ENCODE measurements at places on chromosomes 4 and X.

GRCh38 chrX:10597871-10598270, 22.5 kb downstream of the MID1 start:
- DNase-seq = no peak

- no peak for DNase-seq
Measured at GRCh38 chrX:24148535-24149350, 786 bp upstream of the ZFX start.

DNA sequence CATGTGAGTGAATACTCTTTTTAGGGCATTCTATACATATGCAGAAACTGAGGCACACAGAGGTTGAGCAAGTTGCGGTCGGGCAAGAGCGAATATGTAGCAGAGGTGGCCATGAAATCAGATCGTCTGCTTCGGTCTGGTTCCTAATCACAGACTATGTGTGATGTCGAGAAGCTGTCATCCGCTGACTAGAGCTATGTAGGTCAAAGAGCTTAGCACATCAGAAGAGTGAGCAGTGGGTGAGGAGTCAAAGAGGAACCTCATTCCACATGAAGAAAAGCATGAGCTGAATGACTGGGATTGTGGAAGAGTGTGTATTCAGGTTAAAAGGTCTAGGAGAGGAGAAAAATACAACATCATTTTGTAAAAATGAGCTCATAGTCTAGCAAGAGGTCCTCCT, 19.0 kb downstream of the GAB3 start:
- DNase-seq = no peak

- no peak for DNase-seq
Measured at GRCh38 chr4:149029056-149029651, 586.9 kb upstream of the NR3C2 start.

DNA sequence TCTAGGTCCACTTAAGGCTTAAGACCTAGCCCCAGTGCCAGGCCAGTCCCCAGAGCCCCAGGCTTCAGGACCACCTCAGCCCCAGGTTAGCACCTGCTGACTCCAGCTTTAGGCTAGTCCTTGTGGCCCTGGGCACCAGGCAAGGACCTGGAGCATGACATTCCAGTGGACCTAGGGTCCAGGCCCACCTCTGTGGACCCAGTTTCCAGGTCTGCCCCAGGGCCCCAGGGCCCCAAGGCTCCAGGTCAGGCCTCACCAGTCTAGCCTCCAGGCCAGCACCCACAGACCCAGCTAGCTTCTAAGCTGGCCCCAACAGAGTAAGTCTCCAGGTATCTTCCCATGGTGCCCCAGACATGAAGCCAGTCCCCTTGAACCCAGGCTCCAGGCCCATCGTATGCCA, 97.5 kb downstream of the QRFPR start:
- DNase-seq = no peak

GRCh38 chr4:186739802-186740434, 16.3 kb upstream of the FAT1 start:
- DNase-seq = no peak

DNA sequence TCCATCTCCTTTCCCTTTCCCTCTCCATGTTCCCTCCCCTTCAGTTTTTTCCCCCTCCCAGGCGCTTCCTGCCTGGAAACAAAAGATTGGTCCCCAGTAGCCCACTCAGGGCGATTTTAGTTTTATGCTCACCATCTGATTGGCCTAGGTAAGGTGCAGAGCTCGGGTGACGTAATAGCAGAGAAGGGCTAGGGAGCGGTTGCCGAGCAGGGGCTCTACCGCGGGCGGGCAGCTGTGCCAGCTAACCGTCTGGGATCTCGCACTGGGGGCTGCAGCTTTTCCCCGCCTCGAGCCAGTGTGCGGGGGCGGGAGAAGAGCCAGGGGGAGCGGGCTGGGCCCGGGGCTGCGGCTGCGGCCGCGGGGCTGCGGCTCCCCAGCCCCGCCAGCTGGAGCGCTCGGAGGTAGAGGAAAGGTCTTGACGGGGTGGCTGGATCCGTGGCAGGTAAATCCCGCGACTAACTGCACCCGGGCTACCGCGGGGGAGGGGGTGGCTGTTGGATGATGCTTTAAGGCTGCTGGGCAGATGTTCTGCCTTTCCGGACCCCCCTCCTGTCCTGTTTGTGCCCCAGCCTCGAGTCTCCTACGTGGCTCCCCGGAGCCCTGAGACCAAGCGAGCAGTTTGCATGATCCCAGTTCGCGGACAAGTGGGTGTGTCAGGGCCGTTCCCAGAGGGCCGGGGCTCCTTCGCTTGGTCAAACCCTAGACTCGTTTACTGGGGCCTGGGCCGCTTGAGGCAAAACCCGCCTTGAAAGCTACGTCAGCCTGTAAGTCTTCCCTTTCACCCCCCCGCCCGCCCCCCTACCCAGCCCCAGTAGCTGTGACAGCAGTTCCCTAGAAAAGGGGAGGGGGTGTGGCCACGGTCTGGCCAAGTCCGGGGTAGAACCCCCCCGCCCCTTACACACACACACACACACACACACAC, at the start of gene PAK3:
TSS of gene PAK3 (plus strand) at position 218 of the 922 bp plus-strand sequence. CDS start 26,913 bp downstream, outside the sequence.
- DNase-seq = peak; percentile 17

- DNase-seq = no peak
Measured at GRCh38 chr4:163440040-163440439, 33.5 kb downstream of the TKTL2 start.

DNA sequence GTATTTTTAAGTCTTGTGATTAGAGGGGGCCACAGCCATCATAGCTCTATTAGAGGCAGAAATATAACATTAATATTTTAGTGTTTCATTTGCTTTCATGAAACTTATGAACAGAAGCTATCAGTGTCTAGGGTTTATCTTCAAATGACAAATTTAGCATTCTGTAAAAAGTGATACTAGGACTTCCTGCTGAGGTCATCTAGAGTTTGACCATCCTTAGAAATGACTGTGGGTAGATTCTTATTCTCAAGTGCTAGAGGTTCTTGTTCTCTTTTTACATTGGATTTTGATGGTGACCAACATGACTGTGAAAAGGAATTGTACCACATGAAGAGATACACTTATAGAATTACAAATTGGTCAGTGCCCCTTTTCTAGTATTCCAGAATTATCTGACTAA, 568.6 kb downstream of the RPA4 start:
- DNase-seq = no peak

- DNase-seq = no peak
Measured at GRCh38 chr4:138398322-138398721, 156.2 kb upstream of the SLC7A11 start.

DNA sequence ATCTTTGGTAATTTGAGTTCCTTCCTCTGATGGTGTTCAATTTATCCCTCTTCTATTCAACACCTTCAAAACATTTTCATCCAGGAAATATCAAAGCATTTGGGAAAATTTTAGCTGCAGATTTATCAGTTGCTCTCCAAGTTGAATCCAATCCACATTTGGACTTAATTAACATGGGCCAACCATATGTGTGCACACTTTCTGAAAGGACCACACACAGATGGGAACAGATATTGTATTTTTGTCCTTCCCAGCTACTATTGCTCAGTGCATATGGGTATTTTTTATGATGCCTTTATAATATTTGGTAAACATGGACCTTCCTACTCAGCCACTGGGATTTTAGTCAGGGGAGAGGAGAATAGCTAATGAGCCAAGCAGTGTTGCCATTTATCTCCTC, 65.2 kb downstream of the GLRA2 start:
- DNase-seq = no peak

- DNase-seq = no peak
Measured at GRCh38 chr4:150591406-150591805, 9.5 kb downstream of the MAB21L2 start.

DNA sequence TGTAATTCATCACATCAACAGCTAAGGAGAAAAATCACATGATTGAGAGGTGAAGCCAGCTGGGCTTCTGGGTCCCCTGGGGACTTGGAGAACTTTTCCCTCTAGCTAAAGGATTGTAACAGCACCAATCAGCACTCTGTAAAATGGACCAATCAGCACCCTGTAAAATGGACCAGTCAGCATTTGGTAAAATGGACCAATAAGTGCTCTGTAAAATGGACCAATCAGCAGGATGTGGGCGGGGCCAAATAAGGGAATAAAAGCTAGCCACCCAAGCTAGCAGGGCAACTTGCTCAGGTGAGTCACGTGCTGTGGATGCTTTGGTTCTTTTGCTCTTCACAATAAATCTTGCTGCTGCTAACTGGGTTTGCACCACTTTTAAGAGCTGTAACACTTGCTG, 1248.3 kb downstream of the PCDH18 start:
- no peak for DNase-seq

DNA sequence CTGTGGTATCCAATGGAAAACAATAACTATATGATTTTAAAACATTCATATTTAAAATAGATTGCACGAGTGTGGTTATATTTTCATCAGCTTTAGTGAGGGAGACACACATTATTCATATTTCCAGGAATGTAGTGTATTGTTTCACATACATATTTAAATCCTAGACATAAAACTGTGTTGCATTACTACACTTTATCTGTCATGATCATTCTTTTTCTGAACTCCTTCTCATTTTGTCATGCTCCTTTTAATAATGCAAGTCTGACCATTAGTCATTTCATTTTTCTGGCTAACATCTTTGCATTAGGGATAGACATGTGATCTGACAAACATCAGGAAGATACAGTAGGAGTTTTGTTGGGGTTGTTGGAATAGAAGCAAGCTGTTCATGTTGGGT, 1382.7 kb downstream of the PCDH7 start:
- no peak for DNase-seq

- no peak for DNase-seq
Measured at GRCh38 chr4:154643493-154643892, 31.0 kb upstream of the FGG start.

DNA sequence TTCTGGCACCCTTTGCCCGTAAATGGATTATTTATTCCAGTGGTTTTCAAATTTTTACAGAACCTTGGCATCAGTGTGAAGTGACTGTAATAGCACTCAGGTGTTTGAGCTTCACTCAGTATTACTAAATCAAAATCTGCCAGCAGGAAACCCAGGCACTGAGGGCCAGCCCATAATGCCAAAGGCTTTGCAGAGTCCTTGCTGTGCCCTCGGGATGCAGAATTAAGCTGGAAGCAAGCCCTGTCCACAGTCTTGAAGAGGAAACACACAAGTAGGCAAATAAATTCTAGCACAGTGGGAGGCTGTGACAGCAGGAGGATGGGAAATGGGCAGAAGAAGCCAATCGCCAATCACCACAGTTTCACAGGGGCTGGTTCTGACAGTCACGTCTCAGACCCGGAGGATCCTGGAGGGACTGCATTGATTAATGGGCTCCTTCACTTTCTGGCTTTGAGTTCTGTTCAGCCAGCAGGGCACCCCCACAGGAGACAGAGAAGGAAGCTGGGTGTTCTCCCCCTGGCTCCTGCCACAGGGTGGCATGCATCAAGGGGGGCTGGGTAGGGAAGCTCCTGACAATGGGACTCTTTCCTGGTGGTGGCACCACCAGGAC, 138.8 kb downstream of the MTNR1A start:
- DNase-seq = no peak

DNA sequence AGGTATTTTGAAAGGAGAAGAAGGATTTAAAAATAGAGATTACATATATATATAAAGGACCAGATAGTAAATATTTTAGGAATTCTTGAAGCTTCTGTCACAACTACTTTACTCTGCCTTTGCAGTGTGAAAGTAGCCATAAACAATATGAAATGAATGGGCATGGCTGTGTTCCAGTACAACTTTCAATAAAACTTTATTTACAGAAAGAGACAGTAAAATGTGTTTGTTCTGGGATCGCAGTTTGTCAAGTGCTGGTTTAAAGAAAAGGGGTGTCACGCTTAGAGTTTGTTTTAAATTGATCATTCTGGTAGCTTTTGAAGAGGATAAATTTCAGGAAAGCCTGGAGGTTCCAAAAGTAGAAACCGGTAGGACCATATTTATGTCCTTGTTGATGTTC, 176.1 kb upstream of the HS3ST1 start:
- no peak for DNase-seq

DNA sequence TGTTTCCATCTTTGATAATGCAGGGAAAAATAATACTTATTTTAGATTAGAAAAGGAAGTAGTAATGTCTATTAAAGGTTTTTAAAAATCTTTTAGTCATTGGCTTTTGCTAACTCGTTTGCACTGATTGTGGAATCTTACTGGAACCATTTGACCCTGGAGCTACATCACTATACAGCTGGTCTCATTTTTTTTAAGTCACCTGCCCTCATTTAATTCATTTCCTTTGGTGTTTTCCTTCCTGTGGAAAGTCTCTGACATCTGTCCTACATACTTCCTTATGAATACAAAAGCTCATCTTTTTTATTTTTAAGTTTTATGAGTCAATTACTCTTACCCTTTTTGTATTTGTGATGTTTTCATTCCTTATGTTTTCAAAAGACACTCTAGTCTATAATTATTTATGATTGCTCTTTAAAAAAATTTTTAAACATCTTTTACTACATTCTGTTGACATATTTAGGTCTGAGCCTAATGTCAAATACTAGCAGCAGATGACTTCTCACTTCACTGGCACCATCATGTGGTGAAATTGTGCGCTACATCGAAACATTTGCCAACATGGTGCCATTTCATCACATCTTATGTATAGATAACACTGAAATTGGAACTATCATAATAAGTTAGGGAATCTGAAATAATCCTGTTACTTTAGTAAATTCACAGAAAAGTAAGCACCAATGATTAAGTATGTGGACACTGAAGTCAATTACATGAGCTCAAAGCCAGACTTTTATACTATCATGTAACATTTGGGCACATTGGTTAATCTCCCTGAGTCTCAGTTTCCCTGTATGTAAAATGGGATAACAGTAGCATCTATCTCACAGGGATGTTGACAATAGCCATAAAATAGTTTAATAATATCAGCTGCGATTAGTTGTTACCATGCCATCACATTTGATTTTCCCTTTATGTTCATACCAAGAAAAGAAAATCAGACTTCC, 9.4 kb upstream of the MMAA start:
- DNase-seq = peak; percentile 39

DNA sequence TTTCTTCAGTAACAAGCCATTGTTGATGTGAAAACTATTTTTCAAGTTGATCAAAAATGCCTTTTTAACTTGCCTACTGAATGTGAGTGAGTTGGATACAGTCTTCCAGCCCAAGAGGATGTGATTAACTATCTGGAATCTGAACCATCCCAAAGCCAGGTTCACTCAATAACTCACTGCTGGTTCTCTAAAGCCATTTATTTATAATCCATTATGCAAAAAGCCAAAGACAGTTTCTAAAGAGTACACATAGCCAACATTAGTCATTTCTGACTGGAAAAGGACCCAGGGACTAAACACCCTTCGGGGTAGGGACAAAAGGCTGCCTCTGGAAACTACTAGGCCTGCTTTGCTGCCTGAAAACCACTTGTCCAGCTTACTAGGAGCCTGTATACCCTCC, 109.6 kb downstream of the SHROOM4 start:
- no peak for DNase-seq

- DNase-seq = no peak
Measured at GRCh38 chrX:10653302-10653701, 32.9 kb upstream of the MID1 start.
